ENCODE measurements at places on chromosomes 3 and 15.

DNA sequence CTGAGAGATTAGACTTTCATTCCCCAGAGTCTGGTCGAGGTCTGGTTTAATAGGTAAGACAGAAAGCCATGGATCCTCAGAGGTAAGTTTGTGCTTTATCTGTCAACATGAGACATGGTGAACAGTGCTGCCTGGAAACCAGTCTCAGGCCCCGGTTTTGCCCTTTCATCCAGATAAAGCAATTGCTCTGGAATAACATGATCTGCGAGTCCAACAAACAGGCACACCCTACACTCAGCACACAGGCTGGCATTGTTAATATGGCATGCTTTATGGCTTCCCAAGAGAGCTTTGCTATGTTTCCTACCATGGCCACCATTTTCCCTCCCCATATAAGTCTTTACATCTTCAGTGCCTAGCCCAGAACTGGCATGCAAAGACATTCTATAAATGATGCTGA, 30.1 kb upstream of the MNS1 start:
- DNase-seq: peak; percentile 41

GRCh38 chr15:67512140-67512539, 8.8 kb upstream of the C15orf61 start:
- no peak for DNase-seq

DNA sequence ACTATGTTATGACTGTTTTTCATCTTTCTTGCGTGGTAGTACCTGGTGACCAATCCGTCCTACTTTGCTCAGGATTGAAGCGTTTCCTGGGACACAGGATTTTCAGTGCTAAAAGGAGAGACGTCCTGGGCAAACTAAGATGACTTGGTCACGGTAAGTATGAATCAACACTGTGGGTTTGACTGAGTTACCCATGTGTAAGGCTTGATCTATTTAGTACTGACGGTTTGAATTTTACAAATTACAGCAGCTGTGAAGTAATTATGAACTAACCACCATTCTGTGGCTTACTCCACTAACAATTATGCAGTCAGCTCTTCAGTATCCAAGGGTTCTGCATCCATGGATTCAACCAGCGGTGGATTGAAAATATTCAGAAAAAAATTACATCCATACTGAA, 172.9 kb upstream of the FEZF2 start:
- DNase-seq: no peak

- DNase-seq: no peak
Observed at GRCh38 chr15:27218426-27218825, 247.4 kb downstream of the GABRG3 start.

DNA sequence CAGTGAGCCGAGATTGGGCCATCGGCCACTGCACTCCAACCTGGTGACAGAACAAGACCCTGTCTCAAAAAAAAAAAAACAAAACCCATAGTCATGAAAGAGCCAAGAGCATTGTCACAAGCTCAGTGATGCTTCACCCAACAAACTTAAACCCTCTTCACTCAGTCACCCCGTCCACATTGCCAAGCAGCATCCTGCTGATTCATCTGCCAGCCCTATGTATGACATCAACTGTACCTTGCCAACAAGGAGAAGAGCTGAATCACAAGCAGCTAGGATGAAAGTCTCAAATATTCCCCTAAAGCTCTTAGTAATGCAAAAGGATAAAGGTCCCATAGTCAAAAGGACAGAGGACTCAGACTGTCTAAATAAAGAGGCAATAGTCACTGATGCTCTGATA, 90.0 kb downstream of the ANO10 start:
- peak; percentile 89 for DNase-seq

- DNase-seq: no peak
Observed at GRCh38 chr3:44421280-44421679, 56.2 kb downstream of the ZNF445 start.

Measured in epithelial cell of esophagus (primary cell).